ENCODE measurements at places on chromosomes 1 and 21.

- peak; percentile 78 for DNase-seq
Measured at GRCh38 chr1:88731475-88732269, 47.6 kb downstream of the PKN2 start.

GRCh38 chr1:116994411-116994810, 7.1 kb upstream of the CD101 start:
- DNase-seq, result no peak

DNA sequence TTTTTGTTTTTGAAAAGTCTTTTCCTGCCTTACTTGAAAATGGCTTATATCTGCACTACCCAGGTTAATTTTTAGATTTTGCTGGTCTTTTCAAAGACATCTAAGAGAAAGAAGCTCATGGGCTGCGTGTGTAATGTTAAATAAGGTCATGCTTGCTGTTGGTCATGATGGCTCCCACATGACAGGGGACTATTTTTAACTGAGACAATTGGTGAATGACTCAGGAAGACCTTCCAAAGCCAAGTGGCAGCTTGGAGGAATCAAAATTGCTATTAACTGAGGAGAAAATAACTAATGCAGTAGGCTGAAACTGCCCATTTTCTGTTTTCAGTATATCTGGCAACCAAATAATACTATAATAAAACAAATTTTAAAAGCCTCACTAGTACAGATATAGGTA, 117.1 kb upstream of the SPAG17 start:
- DNase-seq, result no peak

- no peak for DNase-seq
Measured at GRCh38 chr1:11384170-11384554, 94.8 kb upstream of the DISP3 start.

GRCh38 chr1:228957535-228957934, 222.3 kb downstream of the RHOU start:
- no peak for DNase-seq

- no peak for DNase-seq
Measured at GRCh38 chr21:42564561-42564971, 50.9 kb downstream of the SLC37A1 start.

- DNase-seq, result no peak
Measured at GRCh38 chr1:168287237-168287664, 6.6 kb downstream of the TBX19 start.

GRCh38 chr1:61446531-61446991, 278.4 kb downstream of the TM2D1 start:
- DNase-seq, result no peak

GRCh38 chr1:212470059-212470458, 37.3 kb downstream of the NENF start:
- no peak for DNase-seq

DNA sequence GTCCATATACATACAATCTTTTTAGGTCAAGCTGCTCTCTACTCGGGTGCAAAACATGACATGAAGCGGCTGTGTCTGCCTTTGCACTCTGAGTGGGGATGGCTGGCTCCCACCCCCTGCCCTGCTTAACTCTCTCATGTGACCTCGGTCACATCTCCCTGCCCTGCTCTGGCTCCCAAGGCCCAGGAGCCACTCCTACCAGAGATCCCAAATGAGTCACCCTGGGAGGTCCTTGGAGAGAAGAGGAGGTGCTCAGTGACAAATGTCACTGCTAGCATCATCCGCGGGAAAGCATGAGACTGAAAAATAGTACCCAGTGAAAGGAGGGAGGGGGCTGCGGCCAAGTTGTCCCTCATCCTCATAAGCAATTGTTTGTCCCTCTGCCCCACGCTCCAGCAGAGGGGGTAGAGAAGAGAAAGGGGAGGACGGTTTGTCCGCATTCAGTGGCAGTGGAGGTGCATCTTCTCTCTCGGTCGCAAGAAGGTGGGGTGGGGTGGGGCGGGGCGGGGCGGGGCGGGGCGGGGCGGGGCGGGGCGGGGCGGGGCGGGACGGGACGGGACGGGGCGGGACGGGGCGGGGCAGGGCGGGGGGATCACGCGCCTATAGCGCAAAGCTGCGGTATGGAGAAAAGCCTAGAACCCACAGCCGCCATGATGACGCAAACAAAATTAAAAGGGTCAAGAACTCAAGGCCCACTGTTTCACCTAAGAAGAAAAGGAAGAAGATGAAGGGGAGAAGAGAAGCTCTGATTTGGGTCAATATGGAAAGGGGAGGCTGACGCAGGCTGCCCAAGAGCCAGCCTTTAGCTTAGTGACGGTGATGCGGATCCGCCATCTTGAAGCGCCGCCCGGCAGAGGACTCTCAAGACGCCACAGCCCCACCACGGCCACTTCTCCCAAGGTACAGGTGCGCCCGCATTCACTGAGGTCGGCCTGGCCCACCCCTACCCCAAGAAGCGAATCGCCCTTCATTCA, 66.2 kb downstream of the CD46 start:
- no peak for DNase-seq

DNA sequence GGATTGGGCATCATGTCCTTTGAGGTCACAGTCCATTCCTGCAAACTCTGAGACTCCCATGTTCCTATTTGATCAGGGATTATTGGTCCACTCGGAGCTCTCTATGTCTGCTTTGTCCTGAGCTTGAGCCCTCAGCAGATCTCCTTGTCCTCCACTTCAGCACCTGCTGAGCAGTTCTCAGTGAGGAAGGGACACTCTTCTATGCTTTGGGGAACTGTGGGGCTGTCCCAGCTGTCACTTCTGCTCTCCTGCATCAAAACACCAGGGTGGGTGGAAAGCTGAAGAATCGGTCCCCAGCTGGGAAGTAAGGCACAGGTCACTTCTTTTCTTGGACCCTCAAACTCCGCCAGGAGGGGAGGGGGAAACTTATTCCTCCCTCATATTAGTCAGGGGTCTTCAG, 99.5 kb downstream of the PCP4 start:
- no peak for DNase-seq

DNA sequence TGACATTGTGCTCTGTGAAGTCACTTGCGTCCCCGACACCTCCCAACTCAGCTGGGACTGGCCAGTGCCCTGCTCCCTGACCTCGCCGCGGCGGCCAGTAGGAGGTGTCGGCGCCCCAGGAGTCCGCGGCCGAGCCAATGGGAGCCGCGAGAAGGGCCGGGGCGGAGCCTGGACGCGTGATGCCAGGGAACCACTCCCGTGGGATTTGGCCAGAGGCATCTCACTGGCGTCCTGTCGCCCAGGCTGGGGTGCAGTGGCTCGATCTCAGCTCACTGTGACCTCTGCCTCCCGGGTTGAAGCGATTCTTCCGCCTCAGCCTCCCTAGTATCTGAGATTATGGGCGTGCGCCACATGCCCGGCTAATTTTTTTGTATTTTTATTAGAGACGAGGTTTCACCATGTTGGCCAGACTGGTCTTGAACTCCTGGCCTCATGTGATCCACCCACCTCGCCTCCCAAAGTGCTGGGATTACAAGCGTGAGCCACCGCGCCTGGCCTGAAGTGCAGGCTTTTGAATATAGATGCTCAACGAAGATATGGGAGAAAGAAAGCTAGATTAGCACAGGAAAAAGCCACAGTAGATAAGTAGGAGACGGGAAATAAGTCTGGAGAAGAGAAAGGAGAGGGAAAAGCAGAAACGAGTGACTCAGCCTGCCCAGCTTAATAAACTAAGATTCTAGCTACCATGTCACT, 38.0 kb downstream of the ZBTB8OS start:
- DNase-seq, result peak; percentile 37

DNA sequence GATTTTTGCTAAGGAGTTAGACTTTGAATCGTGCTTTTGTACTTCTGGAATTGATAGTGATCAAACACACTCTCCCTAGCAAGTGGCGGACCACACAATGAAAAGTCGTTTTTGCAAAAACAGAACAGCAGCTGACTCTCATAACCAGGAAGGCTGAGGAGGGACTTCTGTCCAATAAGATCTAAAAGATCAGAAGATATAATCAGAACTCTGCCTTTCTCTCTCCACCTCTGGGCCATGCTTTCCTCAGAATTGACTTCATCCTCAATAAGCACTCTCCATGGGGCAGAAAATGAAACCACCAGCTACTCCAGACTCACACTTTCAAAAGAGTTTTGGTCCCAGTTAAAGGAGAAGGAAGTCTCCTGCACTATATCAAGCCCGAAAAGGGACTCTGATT, 55.3 kb upstream of the SAMD13 start:
- no peak for DNase-seq

- DNase-seq, result no peak
Measured at GRCh38 chr1:41765152-41765551, 153.6 kb downstream of the HIVEP3 start.
